Stimulated activated CD8-positive, alpha-beta memory T cell treated with anti-CD3 and anti-CD28 coated beads, Interleukin-15, amount 100 ng/mL, for 24 hours (primary cell): ENCODE measurements at places on chromosomes 5 and 9.

GRCh38 chr5:66144834-66145390, 812 bp downstream of the SREK1 start:
- DNase-seq, result no peak

DNA sequence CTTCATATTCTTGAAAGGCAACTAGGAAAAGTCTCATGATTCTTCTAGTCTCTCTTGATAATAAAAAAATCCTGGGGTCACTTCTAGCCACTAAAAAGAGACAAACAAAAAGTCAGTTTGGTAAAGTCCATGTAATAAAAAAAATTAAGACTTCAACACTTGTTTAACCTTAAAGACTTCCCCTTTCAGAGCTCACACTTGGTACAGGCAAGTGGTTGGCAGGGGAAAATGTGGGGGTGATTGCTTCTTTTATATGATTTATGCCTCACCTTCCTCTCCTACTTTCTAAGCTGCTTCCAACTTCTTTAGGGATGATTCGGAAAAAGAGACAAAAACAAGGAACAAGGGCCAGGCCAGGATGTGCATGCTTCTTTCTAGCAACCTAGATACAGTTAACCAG, 5.1 kb upstream of the ERCC6L2 start:
- no peak for DNase-seq

- DNase-seq, result no peak
Observed at GRCh38 chr5:137091472-137091871, 407.7 kb downstream of the SPOCK1 start.

DNA sequence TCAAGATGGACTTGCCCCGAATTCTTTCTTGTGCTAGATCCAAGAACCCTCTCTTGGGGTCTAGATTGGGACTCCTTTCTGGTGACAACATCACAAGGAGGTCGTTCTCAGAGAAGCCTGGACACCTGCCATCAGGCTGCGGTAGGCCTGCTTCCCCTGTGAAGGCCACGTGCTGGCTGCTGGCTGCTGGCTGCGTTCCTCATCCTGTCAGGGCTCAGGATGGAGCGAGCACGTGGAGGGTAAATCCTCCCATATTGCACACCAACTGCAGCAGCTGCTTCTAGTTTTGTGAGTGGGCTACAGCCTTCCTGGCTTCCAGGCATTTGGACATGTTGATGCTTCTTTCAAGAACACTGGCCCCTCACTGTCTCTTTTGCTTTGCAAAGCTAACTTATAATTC, 95.6 kb downstream of the HSPA4 start:
- DNase-seq, result no peak

DNA sequence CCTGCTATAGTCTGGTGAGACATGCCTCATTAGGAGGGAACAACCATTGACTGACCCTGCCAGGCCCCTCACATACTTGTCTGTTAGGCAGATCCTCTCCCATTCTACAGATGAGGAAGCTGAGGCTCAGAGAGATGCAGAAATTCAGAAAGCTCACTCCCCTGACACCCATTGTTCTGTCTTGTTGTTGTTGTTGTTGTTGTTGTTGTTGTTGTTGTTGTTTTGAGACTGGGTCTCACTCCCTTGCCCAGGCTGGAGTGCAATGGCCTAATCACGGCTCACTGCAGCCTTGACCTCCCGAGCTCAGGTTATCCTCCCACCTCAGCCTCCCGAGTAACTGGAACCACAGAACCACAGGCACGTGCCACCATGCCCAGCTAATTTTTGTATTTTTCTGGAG, 13.1 kb upstream of the CFAP157 start:
- no peak for DNase-seq

- no peak for DNase-seq
Observed at GRCh38 chr5:55608595-55609349, 74.0 kb upstream of the PLPP1 start.

- no peak for DNase-seq
Observed at GRCh38 chr5:124343451-124343867, 403.0 kb downstream of the ZNF608 start.
